Neural crest cell (in vitro differentiated cells): ENCODE measurements at places on chromosomes 6 and 20.

DNA sequence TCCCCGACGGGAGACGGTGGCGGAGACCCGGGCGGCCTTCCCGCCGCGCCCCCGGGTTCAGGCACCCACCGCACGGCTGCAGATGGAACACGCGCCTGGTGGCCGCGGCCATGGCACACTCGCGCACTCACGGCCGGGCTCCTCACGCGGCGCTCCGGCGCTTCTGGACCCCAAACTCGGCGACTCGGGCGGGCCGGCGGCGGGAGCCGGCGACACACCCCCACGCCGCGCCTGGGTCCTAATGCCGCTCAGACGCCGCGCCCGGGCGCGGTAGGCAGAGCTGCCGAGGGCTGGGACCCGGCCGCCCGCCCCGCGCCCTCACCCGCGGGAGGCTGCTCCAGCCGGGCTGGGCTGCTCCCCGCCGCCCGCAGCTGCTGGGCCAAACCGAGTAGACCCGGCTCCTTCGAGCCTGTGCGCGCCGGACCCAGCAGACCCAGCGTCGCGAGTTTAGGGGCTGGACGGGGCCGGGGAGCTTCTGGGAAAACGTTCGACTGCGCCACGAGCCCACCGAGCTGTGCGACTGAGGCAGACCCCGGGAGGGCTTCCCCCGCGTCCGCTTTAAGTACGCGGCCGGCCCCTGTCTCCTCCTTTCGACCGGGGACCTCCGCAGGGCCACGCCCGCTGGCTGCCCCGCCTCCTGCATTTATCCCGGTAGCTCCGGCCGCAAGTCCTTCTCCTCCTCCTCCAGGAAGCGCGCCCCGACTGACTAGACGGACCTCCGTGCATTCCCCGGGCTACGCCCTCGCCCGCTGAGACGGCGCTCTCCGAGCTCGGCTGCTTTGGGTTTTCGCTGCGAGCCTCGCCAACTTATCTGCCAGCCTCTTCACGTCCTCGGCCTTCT is at the start of gene SLC4A11:
Gene SLC4A11, minus strand, starts transcription at position 165 of the 841 bp plus-strand sequence. Its CDS starts 53 bp downstream, at position 112.
- peak; percentile 22 for DNase-seq

DNA sequence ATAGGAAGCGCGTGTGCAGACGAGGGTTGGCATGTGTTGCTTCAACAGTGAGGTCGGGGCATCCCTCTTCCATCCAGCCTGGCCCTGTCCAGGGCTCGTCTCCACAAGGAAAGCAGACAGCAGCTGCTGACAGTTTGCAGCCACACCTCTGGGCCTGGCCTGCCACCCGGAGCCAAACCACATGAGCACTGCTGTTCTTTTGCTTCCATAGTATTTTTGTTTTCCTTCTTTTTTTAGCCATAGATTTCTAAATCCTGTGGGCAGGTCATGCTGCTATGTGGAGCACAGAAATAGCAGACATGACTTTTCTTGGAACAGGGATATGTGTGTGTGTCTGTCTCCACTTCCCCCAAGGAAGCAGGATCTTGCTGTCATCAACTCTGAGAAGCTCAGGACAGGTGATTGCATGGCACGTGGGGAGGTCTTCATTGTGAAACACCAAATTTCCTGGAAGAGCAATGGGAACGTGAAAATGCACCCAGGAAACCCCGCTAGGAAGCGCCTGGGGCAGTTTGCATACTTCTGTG is 167.4 kb downstream of the DTNBP1 start:
- DNase-seq, result no peak

- DNase-seq, result no peak
These were observed 273.0 kb downstream of the TFAP2A start for GRCh38 chr6:10141746-10142443.

DNA sequence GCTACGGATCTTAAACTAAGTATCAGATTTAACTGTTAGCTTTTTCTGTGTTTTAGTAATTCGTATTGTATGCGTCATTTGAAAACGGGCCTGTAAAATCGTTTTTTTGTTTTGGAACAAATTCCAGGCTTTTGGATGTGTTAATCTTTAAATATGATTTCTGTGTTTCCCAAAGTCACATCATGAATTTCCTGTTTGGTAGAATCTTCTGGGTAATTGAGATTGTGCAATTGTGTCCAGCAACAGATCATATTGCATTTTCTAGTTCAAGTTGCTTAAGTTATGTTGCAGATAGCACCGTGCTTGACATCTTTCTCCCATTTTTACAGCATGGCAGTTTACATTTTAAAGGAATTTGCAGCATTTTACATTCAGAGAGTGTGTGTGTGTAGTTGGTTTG is 1.9 kb downstream of the MAPK14 start:
- no peak for DNase-seq

DNA sequence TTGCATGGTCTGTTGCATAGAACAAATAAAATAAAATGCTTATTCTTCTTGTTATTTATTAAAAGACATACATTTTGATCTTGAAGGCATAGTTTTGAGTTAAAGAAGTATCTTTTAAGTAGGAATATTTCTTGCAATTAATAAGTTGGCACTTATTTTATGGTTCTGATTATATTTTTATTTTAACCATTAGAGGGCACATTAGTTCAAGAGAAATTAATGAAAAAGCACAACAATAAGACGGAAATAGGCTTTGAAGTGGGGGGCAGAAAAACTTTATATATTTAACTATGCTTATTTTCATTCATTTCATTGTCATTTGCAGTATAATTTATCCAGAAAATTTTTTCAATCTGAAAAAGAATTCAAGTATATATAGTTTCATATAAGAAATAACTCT is 44.2 kb upstream of the MAP3K7 start:
- DNase-seq, result no peak

- DNase-seq, result no peak
These were observed 38.4 kb downstream of the VSTM2L start for GRCh38 chr20:37941332-37941731.

DNA sequence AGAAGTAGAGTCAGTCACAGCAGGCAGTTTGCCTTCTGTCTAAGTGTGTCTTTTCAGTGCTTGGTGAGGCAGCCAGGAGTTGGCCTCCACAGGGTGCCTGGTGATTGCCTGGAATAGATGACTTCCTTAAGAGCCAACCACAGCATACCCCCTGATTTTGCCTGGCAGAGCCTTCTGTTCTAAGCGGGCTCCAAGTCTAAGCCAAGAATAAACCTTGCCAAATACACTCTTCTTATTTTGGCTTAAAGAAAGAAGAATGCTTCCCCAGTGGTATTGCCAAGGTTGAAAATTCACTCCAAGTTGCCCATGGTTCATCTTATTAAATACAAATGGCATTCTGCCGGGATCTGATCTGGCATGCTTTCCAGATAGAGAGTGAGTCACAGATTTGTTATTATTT is 1424.8 kb upstream of the EYS start:
- no peak for DNase-seq

GRCh38 chr6:170575250-170575649 is 9.2 kb downstream of the PDCD2 start:
- no peak for DNase-seq

DNA sequence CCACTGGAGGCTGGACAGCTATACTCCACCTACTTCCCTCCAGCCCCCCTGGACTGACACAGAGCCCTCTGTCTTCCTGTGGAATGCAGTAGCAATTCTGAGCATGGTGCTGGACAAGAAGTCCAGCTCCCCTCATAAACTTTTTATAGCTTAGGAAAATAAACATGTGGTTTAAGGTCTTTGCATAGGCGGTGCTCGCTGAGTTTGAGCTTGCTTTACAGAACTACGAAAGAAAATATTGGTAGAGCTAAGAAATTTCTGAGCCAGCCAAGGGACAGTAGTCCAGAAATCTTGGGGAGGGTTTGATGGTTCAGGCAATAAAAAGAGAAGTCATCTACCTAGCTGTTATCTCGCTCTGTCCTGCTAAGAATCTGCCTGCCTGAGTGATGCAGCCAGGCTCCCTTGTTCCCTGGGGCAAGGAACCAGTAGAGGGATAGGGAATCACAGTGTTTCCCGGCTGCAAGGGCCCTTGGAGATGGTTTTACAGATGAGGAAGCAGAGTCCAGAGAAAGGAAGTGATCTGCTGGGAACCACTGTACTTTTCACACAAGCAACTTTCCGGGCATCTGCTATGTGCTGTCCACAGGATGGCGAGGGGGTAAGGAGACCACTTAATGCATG is 343.4 kb downstream of the CDC5L start:
- DNase-seq, result no peak
